ENCODE measurements at places on chromosomes 12 and 14.

DNA sequence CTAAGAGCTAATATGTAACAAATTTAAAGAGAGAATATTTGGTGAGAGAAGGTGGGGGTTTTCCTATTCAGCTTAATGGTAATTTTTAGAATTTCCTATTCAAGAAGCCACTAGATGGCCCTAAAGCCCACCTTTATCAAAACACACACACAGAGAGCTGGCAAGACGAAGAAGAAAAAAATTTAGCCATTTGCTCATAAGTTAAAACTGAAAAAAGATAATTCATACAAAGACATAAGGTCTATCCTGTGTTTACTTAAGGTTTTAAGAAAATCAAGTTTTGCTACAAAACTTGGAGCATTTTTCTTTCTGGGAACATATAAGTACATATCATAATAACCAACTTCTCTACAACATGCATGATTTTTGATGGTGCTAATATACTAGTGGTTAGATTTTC is 46.8 kb upstream of the PCED1B start:
- DNase-seq = peak; percentile 25

DNA sequence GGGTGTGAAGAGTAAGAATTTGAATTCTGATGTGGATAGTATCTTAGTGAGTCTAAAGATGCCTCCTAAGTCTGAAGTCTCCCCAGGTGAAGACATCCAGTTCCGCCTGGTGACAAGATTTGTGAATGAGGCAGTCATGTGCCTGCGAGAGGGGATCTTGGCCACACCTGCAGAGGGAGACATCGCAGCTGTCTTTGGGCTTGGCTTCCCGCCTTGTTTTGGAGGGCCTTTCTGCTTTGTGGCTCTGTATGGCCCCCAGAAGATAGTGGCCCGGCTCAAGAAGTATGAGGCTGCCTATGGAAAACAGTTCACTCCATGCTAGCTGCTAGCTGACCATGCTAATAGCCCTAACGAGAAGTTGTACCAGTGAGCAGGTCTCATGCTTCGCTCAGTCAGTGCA is 24.6 kb upstream of the AICDA start:
- no peak for DNase-seq

- no peak for DNase-seq
These were observed 406.2 kb downstream of the NOVA1 start for GRCh38 chr14:26191671-26192070.

- no peak for DNase-seq
These were observed 84.6 kb upstream of the ATF7IP start for GRCh38 chr12:14280921-14281320.

DNA sequence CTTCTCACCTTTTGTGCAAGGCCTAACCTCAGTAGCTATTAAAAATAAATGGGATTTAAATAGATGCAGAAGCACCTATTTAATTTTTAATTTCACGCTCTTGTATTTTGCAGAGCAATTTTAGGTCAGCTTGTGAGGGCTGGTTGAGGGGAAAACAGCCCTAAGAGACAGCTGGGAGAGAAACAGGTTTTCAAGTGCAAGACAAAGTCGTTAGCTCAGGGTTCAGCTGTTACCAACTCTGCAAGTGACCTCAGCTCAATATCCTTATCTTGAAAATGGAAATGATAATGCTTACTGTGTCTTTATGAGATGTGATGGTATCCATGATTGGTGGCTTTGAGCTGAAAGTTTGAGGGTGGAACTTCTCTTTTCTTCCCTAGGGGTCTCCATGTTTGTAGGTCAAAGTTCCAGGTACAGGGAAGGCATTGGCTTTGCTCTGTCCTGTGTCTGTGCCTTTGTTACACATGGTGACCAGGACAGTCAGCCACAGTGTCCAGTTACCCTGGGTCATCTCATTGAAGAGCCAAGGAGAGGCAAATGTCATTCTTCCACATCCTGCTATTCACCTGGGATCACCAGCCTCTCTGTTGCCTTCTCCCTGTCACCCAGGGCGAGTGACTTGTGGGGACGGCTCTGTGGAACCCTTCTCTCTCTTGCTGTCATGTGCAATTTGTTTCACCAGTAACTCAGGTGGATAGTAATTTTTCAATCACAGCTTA is 100.3 kb downstream of the SAMD4A start:
- no peak for DNase-seq

DNA sequence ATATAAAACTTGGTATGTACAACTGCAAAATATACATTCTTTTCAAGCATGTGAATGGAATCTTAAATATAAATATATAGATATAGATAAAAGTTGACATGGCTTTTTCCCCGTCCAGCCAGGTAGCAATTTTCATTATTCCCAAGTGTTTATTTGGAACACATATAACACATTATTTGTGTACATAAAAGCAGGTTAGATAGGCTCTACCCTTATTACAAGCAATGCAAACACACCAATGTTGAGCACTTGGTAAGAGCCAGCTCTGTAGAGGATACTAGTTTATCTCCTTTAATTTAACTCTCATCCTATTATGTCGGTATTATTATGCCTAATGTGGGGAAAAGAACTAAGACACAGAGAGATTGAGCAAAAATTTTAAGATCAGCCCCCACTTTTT is 7.0 kb upstream of the INSM2 start:
- DNase-seq = no peak

DNA sequence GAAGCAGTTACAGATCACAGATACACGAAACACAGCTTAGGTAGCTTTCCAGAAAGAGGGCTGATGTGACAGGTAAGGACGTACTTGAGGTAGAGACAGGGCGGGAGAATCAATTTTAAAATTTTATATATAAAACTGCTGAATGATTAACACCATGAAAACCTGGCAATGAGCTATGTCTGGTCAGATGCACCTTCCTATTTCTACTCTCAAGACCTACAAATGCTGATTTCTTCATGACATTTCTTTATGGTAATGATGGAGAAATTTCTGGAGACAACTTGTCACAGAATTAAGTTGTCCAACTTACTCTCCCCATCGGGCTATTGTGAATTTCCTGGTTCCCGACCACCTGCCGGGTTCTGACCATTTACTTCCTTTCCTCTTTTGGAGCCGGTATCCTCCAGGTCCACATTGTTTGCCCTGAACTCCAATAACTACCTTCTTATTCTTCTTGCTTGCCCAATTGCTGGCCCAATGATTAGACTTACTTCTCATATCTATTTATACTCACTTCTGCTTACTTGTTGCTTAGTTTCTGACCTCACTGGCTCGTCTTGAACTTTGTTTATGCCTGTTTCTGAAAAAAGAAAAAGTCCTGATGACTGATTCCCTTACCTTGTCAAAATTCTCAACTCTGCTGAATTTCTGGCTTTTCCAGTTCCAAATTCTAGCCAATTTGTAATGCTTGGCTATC is 12.8 kb upstream of the ATP2B1 start:
- DNase-seq = no peak

DNA sequence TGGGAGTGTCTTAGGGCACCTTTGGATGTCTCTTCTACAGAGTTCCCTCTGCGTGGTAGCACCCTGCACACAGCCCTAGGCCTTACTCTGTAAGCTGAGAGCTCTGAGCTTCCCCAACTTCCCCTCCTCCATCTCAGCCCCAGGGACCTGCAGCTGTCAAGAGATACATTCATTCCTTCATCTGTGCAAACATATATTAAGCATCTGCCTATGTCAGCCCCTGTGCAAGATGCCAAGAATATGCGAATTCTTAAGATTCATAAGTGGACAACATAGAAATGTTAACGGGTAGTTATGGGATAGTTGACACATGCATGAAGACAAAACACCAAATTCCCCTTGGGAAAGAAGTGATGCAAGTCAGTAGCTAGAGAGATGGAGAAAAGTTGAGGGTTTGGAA is 190.8 kb downstream of the SLC41A2 start:
- no peak for DNase-seq

- DNase-seq = no peak
These were observed 84.0 kb downstream of the LRP6 start for GRCh38 chr12:12182703-12183365.

- no peak for DNase-seq
These were observed 412.8 kb upstream of the TBX3 start for GRCh38 chr12:115096588-115097397.

DNA sequence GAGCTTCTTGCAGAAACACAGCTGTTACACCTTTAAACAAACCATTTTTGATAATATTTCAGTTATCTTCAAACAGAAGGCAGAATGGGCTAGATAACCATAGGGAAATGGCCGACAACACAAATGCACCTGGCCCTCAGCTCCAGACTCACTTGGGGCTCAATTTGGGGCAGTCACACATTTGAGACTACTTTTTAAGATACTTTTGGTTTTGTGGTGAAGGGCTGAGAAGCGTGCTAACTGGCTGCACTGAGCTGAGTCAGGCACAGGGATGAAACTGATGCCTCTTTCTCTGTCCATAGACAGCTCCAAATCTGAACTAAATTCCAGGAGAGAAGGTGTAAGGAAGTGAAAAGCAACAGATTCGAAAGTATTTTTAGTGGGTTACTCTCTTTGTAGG is 18.5 kb upstream of the GRIP1 start:
- no peak for DNase-seq

- DNase-seq = no peak
These were observed 6.7 kb upstream of the KCNH5 start for GRCh38 chr14:63051992-63052391.

DNA sequence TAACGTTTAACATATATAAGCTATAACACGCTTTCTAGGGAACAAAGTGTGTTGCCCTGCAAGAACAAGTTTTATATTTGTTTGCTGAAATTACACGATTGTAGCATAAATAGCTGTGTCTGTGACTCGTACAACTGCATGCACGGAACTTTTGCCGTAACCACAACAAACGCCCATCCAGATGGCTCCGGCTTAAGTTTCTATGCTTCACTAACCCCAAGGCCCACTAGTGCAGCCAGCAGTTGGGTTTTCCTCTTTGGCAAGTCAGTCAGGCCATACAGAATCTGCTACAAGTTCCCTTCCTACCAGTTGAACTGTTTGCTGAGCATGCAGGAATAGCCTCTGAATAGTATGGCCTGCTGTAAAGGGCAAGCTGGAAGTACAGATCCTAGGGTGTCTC is 12.1 kb downstream of the CSRP2 start:
- DNase-seq = no peak

- no peak for DNase-seq
These were observed 116.4 kb downstream of the LRIG3 start for GRCh38 chr12:58803908-58804307.

GRCh38 chr12:27436029-27436428 is 10.5 kb upstream of the SMCO2 start:
- no peak for DNase-seq
